CD4-positive, alpha-beta T cell treated with Interferon gamma for 1 hour (primary cell): ENCODE measurements at places on chromosomes 3 and 15.
A peak's percentile ranks its signal among the peaks of the same experiment; 100 is the strongest.

DNA sequence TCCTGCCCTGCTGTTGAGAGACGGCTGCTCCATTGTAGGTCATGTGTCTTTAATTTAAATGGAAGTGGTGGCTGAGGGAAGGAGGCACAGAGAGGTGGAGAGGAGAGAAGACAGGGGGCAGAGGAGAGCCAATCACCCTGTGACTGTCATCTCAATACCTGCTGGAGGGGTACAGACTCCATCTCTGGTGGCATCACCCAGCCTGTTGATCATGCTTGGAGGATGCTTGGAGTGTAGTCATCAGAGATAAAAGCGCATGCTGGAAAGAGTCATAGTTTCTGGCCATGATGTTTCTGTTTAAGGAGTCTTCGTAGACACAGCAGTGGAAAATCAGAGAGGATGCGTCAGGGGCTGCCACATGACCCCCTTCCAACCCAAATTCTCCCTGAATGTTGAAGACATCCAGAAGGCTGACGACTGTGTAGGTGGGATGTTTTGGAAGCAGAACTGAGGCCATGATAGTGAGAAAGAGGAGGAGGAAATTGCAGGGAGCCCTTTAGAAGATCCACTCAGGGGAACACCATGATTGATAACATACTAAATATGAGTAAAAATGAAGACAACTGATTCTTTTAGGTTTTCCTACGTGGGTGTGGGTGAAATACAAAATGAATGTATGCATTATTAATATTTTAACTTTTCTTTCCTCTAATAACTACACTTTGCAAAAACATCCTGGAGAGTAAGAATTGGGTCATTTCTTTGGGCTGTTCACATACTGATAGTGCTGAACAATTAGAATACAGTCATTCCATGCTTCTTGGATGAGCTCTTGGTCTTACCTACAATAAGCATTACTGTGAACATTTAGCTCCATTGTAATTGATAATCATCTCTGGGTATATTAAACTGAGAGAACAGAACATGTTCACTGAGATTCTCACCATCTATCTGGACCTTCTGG is 210.6 kb upstream of the ATP10A start:
- DNase-seq = no peak

- DNase-seq = no peak
These were observed 420.5 kb downstream of the EPHB1 start for GRCh38 chr3:135215516-135215915.

- no peak for DNase-seq
These were observed 62.6 kb upstream of the IQSEC1 start for GRCh38 chr3:13135811-13136321.

GRCh38 chr3:161310649-161311423 is 60.5 kb downstream of the SPTSSB start:
- DNase-seq = peak; percentile 23

- DNase-seq = no peak
These were observed 23.9 kb upstream of the RYK start for GRCh38 chr3:134274571-134274970.

DNA sequence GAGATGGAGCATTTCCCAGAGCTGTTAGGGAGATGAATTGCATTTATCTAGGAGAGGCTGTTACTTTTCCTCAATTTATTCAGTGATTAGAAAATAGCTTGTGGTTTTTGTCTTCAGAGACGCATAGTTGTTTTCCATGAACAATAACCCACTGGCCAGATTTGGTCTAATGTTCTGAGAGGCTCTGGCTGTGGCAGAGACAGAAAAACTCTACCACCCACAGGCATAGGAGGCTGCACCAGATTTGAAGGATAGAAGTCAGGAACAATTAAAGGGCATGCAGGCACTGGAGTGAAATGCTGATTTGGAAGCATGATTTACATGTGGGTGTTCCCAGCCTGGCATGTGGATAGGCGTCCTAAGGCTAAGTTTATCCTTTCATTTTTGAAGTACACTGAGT is 143.5 kb downstream of the NFKBIZ start:
- DNase-seq = no peak

DNA sequence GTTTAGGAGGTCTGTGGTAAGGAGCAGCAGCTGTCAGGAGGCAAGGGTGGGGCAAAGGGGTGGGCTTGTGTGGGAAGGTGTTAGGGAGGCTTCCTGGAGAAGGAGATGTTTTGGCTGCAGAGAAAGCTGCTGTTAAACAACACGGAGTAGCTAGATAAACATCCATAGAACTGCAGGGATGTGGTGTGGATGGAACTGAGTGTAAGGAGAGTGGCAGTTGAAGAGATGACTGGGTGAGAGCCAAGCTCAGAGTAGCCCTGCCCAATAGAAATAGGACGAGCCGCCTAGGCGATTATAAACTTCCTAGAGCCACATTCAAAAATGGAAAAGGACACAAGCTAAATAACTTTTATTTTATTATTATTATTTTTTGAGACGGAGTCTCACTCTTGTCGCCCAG is 19.9 kb downstream of the RPLP1 start:
- DNase-seq = no peak

DNA sequence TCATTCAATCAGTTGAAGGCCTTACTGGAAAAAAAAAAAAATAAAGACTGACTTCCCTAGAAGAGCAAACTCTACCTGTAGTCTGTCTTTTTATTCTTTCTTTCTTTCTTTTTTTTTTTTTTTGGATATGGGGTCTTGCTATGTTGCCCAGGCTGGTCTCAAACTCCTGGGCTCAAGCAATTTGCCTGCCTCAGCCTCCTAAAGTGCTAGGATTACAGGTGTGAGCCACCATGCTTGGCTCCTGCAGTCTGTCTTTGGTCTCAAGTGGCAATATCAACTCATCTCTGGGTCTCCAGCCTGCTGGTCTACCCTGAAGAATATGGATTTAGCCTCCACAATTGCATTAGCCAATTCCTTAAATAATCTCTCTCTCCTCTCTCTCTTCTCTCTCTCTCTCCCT is 167.7 kb upstream of the P2RY1 start:
- no peak for DNase-seq

DNA sequence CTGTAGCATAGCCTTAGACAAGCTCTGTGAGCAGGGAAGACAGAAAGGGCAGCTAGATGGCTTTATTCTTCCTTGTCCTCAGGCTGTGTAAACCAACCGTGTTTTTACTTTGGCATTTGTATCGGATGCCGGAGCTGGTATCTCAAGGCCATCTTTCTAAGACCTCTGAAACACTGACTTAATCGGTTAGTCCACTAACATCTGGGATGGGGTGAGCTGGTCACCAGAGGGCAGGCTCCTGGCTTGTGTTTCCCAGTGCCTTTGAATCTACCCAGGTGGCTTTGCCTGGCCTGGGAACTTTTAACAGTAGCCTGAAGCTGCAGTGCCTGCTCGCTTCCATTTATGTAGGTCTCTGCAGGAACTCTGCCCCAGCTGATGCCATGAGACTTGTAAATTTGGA is 252.7 kb downstream of the NR1D2 start:
- no peak for DNase-seq

DNA sequence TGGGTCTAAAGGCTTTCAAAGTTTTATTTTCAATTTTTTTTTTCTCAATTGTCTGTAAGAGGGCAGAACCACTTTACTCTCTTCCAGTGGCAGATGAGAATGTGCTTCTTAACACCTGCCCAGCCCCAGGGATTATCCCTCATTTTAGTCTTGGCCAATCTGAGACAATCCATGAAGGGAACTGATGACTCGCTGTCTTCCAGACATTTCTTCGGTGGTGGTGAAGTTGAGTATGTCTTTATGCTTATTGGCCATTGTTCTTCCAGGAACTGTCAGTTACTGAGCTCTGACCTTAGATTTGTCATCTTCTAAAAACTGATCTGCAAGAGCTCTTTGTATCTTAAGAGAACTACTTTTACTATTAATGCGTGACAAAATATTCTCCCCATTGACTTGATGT is 139.5 kb downstream of the TJP1 start:
- DNase-seq = no peak

DNA sequence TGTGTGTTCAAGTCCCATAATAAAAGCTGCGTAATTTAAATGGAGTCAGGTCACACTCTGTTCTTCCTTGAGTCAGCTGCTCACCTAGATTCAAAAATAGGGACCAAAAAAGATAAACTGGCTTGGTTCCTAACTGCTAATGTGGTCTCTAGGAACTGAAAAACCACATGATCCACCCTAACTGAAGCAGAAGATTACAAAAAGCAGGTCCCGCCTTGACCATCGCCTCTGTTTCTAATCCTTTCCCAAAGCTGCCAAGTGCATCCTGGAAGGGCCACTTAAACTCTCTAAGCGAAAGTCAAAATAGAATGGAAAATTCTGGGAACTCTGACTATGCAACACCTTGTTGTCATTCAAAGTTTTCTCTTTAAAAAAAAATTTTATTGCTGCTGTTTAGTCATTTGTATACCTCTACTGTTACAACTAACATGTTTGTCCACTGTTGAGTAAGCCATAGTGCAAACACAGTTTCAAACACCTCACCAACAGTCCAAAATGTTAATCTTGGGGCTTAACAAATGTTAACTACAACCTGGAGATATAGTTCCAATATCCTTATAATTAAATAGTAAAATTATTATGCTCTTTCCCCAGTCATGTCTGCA is 88.9 kb upstream of the THBS1 start:
- DNase-seq = no peak

DNA sequence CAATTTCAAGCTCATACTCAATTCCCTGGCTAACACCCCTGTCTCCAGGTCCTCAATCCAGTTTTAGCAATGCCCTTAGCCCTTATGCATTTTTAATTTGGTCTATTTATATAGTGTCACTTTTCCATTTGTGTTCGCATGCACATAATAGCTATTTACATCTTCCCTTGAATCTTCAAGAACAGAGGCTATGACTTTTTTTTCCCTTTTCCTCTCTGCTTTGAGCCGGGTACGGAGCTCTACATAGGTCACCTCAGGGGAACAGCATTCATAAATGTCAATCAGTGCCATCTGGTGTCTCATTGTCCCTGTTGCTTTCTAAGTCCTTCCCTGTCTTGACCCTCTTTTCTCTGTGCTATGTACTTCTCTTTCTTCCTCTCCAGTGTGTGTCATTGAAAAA is 26.5 kb upstream of the ACTC1 start:
- DNase-seq = no peak

DNA sequence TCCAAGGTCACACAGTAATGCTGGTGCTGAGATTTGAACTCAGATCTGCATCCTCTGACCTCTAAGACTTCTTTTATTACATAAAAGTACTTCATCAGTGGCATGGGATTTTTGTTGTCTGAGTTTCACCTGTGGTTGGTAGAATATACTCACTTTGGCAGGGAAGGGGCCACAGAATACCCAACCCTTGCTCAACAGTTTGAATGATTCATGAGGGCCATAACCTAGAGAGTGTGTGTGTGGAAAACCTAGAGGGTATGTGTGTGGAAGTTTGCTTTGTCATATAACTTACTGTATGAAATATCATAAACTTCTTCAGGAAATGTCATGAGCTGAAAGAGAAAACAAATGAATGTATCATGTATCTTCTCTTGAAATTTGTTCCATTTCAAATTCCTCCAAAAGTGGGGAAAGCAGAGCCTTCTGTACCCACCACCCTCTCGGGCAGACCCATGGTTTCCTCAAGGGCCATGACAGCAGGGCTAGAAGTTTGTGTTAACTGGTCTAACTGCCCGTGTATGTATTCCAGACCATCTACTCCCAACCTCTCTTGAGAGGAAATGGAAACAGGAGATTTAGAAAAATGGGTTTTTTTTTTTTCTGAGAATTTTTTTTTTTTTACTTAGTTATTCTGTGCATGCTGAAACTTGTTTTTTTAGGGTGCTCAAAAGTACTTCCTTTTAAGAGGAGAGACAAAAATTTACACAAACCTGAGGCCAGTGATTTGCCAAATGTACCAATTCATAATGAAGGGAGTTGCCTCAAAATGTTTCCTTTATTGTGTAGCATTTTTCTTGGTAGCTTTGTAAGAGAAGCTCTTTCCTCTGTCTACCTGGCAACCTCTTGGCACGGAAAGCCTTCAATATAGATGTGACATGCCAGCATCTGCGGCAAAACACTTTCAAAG is 127.0 kb downstream of the TPRG1 start:
- DNase-seq = no peak

- no peak for DNase-seq
These were observed 180.6 kb downstream of the FAM43A start for GRCh38 chr3:194866236-194866635.

- no peak for DNase-seq
These were observed 164.3 kb downstream of the MCTP2 start for GRCh38 chr15:94395640-94396039.

DNA sequence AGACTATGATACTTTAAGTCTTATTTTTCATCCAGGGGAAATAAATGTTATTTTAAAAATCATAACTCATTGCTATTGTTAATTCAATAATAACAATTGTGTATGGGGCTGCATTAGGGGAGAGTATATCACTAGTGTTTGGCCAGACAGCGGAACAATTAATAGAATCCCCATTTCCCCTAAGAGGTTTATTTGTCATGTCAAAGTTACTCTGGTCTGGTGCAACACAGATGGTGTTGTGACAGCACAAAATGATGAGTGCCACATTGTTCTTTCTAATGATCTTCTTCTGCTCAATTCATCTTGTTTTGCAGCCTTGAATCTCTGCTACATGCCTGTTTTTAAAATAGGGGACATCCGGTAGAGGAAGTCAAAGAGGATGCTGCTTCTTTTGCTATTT is 351.6 kb downstream of the NSUN3 start:
- DNase-seq = no peak

GRCh38 chr3:71092665-71093064 is 490.9 kb downstream of the FOXP1 start:
- no peak for DNase-seq

DNA sequence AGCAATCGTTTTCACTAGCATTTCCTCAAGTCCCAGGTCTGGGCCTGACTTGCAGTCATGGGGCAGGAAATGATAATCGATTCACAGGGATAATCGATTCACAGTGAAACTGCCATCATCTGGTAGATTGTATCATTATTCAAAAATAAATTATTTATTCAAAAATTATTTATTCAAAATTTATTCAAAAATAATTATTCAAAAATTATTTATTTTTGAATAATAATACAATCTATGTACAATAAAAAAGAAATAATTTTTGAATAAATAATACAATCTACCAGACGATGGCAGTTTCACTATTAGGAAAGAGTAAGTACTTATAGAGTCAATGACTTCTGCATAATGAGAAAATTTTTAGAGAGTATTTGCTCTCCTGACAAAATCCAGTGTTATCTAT is 28.1 kb upstream of the PROK2 start:
- no peak for DNase-seq

DNA sequence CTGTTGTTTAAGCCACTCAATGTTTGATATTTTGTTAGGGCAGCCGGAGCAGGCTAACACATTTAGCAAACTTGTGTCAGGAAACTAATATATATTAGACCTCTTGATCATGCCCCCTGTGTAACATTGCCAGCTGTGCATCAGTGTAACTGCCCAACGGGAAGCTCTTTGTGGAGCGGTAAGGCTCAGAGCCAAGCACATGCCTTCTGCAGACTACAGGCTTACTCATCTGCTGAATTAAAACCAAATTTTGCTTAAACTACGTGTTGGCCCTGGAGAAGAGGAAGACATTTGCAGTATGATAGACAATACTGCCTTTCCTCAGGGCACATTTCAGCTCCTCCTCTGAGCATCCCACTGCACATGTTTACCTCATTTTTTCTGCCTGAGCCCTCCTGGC is 50.5 kb upstream of the KCNMB2 start:
- no peak for DNase-seq
